ENCODE measurements at places on chromosomes 7 and 10.

DNA sequence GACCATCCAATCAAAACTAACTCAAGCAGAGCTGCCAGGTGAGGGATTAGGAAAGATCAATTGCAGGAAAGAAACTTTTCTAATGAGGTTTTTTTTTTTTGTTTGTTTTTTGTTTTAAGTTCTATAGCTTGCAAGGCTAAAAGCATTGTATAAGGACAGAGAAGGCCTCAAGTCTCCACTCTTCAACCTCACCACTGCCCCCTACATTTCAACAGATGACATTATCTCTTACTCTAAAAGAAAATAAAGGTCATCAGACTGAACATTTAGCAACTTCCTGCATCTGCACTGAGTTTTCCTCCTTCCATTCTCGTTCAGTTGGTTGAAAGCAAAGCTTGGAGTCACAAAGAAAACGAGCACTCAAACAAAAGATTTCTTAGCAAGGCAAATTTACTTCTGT, 45.2 kb upstream of the EXOC4 start:
- DNase-seq = no peak

DNA sequence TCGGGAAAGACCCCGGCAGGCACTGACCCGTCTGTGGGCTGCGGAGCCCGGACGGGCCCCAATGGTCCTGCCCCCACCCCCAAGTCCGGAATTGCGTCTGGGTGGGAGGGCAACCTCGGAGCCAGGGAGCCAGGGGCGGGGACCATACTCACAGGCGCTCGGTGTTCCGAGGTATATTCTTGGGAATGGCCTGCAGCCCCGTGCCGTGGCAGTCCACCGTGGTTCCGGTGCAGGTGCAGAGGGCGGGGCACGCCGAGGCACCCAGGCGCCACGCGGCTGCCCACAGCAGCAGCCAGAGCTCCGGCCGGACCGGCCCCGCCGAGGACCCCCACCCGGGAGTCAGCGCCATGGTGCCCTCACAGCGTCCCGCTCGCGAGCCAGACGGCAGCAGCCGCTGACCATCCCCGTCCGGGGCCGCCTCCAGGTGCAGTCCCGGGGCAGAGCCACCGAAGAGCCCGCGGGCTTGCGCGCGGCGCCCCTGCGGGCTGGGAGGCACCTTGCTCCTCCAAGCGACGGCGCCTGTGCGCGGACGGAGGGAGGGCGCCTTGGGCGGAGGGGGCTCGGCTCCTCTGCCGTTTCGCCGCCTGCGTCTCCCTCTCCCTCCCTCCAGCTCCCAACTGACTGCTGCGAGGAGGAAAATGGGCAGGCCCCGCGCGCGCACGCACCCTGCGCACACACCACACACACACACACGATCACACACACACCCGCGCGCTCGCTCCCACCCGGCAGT, at the start of gene SLIT1:
SLIT1 (minus strand) TSS at position 634 of the 733 bp plus-strand sequence; CDS start at position 349, 285 bp downstream.
- DNase-seq = no peak

GRCh38 chr10:3765146-3765545, 19.9 kb downstream of the KLF6 start:
- no peak for DNase-seq

DNA sequence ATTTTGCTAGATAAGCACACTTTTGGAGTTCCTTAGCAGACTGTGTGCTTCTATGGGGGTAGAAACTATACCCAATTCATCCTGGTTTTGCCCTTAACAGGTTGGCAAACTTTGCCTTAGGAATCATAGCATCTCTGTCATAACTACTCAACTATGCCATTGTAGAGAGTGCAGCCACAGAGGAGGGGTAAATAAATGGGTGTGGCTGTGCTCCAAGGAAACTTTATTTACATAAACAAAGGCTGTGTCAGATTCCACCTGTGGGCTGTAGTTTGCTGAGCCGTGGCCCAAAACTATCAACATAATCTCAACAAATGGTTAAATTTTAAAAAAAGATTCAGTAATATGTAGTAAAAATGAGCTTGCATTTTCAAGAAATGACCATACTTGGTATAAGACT, 51.6 kb upstream of the LAMB1 start:
- no peak for DNase-seq

- DNase-seq = no peak
These were observed 169.9 kb downstream of the SNX10 start for GRCh38 chr7:26461518-26461917.

- no peak for DNase-seq
These were observed 63.6 kb upstream of the EFCAB10 start for GRCh38 chr7:105644937-105645336.

DNA sequence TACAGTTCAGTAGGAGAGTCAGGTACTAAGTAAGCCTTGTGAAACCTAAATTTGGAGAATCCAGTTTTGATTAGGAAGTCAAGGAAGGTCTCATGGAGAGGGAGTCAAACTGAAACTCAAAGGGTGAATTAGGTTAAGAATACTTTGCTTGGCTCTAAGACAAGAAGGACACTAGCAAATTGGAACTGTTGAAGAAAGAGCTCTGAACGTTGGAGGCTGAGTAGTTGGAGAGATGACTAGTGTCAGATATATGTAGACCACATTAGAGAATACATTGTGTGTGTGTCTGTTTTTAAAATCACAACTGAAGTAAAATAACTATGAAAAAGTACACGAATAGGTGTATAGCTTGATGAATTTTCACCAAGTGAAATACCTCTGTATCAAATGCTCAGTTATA, 6.3 kb downstream of the VPS26A start:
- DNase-seq = no peak

DNA sequence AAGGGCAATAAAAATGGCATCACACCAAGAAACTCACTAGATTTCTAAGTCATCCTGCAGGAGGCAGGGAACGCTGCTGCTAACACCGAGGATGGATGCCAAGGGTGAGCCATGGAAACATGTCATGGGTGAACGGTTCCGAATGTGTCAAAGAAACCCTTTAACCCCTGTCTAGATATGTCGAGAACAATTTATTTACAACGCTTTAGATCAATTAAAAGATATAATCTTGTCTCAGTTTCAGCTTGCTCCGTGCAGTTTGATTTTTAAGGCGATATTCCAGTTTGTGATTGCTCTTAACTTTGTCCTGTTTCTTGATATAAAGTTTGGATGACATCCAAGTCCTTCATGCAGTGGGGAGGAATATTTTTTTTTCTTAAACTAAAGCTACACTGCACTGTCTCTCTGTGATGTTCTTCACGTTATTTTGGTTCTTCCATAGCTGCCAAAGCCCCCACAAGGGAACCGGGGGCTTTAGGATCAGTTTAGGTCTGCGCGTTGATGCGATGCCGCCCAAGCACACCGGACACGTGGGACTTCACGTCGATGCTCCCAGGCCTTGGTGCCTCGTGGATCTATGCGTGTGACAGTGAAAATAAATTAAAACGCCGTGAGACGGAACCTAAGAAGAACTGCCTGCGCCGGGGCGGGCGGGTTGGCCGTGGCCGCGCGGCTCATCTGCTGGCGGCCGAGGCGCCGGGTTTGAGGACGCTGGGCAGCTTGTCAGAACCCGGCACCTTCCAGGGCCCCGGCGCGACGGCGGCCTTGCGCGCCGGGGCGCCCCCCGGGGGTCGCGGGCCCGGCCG, 220.3 kb downstream of the PHTF2 start:
- DNase-seq = peak; percentile 45

GRCh38 chr7:133761443-133761842, 365.7 kb upstream of the LRGUK start:
- no peak for DNase-seq

DNA sequence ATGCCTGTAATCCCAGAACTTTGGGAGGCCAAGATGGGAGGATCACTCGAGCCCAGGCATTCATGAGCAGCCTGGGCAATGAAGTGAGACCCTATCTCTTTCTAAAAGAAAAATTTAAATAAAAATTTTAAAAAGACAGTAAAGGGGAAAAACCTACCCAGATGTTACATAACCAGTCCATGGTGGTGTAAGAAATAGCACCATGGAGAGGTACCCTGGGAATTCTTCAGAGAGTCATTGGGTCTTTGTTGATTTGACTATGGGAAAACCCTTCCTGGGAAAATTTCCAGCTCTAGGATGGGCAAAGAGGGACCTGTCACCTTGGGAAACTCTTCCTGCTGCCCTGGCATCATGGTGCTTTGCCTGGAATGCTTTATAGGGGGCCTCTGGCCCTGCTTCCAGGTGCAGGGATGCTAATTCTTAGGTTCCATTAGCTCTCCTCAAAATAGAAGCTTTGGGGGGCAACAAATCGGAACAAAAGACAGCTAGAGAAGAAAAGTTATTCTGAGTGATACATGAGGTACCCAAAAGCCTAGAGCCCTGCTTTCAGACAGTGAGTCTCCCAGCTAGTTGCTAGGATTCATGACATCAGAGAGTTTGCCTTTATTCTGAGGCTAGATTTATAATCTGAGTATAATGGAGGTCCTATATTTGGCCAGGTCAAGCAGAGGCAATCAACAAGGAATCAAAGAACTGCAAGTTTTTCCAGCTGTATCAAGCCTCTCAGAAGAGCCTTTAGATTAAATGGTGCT, 10.1 kb downstream of the CCDC136 start:
- no peak for DNase-seq

GRCh38 chr10:76324283-76324682, 892.9 kb downstream of the LRMDA start:
- no peak for DNase-seq

GRCh38 chr7:27735165-27735564, 4.8 kb upstream of the TAX1BP1 start:
- no peak for DNase-seq

DNA sequence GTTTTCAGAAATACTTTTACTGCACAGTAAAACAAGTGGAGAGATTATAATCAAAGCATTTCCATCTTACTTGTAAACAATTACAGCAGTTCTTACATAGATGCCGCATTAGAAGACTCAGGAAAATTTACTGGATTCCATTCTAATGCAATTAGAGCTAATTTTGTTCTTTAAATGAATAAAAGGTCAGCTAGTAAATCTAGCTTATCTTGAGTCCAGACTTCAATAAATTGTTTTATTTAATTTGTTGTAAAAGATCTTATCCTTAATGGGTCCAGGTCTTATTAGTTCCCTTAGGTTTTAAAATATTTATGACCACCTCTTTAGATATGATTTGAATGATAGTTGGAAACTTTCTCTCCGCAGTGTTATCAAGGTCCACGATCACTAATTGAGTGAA, 70.2 kb upstream of the GATA3 start:
- no peak for DNase-seq

All from HAP-1 (cell line).